ENCODE measurements at places on chromosomes 1 and 21.

GRCh38 chr1:40650075-40650474 is 15.4 kb downstream of the RIMS3 start:
- no peak for DNase-seq

DNA sequence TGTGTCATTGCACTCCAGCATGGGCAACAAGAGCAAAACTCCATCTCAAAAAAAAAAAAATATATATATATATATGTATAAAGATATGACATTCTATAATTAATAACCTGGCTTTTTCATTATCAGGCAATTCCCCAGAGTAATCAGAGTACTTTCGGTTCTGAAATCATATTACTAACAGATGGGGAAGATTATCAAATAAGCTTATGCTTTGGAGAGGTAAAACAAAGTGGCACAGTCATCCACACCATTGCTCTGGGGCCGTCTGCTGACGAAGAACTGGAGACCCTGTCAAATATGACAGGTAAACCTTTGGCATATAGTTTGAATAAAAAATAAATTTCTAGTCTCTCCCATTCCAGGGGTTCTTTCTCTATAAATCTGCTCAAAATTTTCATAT is 58.5 kb upstream of the SH3GLB1 start:
- no peak for DNase-seq

GRCh38 chr1:215776336-215776735 is 209.2 kb downstream of the KCTD3 start:
- DNase-seq = no peak

- DNase-seq = no peak
These were observed 41.3 kb downstream of the TTC13 start for GRCh38 chr1:230937371-230937770.

GRCh38 chr1:206575894-206576737 is 36.1 kb downstream of the EIF2D start:
- DNase-seq = no peak

DNA sequence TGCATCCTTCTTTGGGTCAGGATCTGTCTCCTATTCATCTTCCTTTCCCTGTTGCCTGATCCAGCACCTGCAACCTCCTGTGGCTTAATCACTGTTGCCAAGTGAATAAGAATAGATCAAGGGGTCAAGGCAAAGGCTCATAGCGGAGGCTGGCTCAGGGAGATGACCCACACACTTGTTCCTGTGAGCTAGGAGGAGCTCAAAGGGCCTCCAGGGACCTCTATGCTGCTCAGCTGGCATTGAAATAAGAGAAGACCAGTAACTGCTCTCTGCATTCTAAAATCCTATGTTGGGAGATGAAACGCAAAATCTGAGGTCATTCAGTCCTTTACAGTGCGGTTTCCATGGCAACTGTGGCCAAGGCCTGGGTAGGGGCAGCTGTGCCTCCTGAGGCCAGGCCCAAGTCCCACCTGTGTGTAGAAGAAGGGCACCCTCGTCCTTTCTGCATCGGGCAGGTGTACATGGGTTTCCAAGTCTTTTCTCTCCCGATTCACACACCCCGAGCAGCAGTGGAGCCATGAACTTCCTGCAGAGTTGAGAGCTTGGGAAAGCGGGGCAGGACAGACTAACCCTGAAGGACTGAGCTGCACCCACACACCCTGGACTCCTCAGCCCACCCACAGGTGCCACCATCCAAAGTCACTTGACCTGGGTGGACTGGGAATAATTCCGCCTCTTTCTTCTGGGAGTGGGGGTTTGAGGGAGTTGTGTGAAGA is 27.8 kb upstream of the STUM start:
- no peak for DNase-seq

DNA sequence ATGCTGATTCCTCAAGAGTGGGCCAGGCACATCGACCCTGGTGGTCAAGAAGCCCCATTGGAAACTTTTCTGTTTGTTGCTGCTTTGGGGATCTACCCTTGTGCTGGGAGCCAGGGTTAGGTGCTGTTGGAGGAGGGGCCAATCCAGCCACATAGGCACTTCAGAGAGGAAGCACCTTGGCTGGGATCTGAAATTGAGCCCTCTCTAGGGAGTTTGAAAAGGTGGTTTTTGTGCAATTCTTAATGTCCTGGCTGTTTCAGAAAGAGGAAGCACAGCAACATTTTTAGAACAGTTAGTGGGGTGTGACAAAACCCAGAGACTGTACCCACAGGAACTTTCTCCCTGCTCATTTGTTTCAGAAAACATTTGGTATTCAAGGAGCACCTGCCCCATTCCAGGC is 17.2 kb upstream of the BEND5 start:
- DNase-seq = no peak

DNA sequence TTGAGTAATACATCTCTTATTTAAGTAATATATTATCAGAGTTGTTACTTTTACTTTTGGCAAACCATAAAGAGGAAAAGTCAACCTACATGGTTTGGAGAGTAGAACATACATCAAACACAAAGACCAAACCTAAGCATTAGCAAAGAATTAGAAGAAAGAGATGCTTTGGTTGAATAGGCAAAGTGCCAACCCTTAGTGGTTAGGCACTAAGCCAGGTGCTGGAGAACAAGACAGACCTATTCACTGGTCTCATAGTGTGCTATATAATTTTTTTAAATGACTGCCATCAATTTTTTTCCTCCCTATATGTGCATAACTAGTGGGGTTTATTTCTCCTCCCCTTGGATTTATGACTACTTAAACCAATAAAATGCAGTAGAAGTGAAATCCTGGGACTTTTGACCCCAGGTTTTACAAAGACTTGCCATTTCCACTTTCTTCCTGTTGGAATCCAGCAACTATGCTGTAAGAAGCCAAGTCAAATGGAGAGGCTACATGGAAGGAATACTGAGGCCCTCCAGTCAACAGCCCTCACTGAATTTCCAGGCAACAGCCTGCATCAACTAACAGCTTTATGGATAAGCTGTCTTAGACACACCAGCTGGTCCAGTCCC is 69.8 kb upstream of the HAO2 start:
- DNase-seq = peak; percentile 80

DNA sequence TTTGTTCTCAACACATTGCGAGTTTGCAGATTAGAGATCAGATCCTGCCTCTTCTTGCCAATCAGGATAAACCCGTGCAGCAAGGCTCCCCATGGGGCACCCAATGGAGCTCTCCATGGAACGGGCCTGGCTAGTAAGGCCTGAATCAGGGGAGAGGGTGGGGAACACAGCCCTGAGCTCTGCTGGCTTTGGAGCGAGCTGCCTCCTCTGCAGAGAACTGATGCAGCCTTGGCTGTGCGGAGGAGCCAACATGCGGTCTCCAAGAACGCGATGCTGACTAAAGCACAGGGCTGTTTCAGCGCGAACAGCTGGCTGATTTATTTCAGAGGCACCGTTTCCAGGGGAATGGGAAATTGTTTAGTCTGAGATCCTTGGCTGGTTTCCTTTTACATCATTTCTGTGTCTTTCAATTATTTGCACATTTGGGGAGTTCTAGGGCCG is 139.7 kb downstream of the TSEN15 start:
- no peak for DNase-seq

DNA sequence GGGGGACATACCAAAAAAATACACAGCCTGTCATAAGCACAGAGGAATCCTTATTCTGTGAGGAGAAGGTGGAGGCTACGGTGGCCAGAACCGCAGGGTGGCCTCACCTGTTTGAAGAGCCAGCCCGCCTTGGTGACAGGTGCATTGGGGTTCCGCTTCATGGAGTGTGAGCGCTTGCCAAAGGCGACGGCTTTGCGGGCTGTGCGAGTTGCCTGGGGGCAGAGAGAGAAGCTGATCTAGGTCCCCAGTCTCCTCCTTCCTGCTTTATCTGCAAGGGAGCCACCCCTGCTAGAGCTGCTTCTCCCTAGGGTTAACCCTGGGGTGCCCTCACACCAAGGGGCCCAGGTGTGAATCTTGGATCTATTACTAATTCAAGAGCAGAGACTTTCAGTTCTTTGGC is 54.3 kb upstream of the GOLT1A start:
- no peak for DNase-seq

DNA sequence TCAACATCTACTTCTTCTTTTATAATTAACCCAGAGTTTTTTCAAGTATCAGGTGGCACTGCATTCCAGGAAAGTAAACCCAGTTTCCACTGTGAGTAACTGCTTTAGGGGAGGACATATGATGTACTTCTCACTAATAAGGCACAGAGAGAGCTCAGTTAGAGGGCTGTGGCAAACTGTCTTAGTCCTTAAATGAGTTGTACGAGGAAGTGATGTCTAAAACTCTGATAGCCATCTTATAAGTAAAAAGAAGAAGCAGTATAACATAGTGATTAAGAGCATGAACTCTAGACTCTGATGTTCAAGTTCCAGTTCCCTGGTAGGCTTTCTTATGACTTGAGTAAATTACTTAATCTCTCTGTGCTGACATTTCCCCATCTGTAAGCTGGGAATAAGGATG is 58.7 kb upstream of the PTGS2 start:
- DNase-seq = no peak

DNA sequence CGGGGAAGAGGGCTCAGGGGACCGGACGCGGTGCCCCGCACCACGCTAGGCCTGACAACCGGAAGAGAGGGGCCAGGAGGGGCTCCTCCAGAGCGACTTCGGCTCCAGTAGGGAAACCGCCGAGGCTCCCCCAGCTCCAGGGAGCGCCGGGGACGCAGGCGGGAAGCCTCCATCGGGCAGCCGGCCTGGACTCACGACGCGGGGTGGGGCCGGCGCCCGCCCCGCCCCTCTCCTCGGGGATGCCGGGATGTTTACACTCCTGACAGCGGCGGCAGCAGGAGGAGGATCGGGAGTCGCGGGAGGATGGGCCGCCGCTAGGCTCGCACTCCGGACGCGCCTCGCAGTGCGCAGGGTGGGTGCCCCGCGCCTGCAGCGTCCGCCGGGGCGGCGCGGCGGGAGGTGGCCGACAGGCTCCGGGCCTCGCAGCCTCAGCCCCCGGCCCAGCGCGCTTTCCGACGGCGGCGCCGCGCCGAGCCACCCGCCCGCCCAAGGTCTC is at the start of gene NEK7:
TSS of gene NEK7 (plus strand) at position 254 of the 496 bp plus-strand sequence. CDS start 75,583 bp downstream, outside the sequence.
- DNase-seq = peak; percentile 86

DNA sequence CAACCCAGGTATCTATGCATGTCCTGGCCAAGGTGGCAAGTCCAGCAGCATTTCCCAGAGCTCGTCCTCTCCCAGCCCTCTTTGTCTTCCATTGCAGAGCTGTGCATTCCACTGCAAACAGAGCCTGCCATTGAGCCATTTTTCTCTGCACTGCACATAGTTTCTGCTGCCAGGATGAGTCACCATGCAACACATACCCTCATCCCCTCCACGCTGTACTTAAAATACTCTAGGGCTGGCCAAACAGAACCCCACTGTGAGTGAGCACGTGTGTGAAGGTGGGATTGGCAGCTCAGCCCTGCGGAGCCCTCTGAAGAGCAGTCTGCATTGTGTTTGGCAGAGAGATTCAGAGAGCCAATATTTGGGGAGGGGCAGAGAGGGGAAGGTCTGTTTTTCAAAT is 3.9 kb upstream of the ATP1B1 start:
- DNase-seq = peak; percentile 66

DNA sequence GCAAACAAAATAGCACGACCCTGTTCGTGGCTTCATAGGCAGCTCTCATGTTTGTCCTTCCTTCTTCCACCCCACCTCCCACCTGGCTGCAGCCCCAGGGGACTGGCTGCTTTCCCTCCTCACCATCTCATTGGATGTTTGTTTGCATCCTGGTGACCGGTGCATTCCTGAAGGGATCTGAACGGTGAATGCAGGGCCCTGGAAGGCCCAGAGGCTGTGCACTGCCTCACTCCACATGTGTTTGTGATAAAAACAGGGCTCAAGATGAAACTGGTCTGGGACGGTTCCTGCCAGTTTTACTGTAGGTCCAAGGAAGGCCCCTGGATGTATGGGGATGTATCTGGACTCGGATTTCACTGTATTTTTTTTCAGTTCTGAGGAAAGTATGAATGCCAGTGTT is 42.8 kb downstream of the CNN3 start:
- peak; percentile 43 for DNase-seq

DNA sequence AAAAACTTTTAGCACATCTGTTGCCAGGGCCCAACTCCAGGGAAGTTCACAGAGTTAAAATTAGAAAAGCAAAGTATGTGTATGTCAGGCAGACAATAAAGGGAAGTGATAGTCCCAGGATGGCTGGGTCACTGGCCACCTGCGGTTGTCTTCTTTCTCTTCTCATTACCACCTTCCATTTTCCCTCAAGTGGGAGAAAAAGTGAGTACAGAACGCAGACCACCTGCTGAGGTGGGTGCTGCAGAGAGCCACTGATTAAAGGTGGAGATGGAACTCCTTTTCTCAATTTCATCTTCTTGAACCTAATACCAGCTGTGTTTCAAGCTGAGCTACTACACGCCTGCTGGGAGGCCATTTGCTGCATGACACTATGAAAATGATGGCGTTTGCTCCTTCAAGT is 88.8 kb upstream of the PDE4B start:
- DNase-seq = no peak

DNA sequence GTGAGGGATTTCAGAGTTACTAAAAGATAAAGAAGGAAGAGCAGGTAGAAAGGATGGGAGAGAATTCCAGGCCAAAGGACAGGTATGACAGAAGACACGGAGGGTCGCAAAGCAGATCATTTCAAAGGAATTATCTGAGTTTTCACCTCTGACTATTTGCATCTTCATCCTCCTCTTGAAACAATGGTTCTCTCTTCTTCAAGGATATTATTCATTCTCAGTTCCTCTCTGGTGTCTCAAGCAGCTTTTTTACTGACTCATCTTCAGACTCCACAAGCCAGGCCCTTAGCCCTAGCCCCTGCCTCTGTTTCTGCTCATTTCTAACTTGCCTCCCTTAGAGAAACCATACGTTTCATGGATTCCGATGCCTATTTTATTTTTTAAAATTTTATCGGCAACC is 15.0 kb downstream of the DDX59 start:
- peak; percentile 62 for DNase-seq

DNA sequence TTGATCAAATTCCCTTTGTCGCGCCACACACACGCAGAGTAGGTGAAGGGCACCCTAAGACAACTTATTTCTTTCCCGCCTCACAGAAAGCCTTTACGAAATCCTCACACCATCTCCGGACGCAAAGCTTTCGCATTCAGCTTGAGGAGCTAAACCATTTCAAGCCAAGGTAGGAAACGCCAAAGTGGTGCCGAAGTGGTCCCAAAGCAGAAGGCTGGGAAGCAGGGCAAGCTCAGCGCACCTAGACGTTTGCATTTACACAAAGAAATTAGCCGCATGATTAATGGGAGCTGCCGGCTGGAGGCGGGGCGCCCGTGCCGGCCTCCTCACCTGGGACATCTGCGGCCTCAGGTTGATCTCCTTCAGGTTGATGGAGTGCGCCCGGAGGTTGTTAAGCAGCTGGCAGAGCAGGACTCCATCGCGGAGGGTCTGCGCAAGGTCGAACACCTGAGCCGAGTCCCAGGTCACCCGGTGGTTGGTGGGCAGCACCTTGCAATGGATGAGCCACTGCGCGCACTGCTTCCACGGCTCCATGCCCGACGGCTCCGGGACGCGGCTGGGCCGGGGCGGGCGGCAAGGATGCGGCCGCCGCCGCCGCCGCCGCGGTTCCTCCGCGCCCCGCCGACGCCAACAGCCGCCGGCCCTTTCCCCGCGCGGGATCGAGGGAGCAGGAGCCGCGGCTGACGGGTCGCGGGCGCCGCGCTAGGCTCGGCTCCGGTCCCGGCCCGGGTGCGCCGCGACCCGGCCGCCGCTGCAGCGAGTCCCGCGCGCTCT is 457 bp downstream of the VAV3 start:
- DNase-seq = peak; percentile 53
